ENCODE measurements at places on chromosomes 7 and 10.

- DNase-seq: no peak
Measured at GRCh38 chr10:23912884-23913404, 296.0 kb upstream of the KIAA1217 start.

GRCh38 chr7:133735222-133735621, 391.9 kb upstream of the LRGUK start:
- DNase-seq: no peak

- no peak for DNase-seq
Measured at GRCh38 chr7:732556-732955, 5.5 kb upstream of the PRKAR1B start.

DNA sequence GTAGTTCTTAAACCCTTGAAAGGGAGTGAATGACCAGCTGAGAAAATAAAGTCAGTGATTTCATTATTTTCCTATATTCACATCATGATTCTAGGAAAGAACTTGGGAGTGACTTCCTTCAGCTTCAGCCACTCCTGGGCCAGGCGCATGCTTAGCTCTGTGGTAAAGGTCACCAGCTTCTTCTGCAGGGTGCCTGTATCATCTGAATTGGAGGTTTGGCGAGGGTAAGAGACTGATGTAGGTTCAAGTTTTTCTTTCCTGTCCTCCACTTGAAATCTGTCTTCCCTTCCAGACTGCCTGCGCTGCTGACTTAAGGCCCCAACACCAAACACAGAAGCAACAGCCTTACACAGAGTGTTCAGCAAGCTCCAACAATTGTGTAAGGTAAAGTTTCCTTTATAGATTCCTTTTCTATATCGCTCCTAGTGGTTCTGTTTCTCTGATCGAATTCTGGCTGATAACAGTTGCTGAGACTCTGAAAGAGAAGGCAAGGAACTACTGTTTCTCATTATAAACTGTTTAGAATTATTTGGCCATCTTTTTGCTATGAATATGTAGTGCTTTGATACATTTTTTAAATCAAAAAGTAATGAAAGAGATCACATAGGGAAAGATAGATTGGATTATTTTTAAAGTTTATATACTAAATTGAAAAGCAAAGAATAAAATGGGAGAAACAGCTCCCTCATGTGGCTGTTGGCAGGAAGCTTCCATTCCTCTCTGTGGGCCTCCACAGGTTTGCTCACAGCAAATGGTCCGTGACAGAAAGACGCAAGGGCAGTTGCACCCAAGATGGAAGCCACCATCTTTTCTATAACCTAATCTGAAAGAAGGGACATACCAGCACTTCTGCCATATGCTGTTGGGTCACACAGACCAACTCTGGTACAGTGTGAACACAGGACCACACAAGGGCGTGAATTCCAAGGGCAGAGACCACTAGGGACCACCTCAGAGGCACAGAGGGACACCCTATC, 14.0 kb downstream of the GATAD1 start:
- no peak for DNase-seq

DNA sequence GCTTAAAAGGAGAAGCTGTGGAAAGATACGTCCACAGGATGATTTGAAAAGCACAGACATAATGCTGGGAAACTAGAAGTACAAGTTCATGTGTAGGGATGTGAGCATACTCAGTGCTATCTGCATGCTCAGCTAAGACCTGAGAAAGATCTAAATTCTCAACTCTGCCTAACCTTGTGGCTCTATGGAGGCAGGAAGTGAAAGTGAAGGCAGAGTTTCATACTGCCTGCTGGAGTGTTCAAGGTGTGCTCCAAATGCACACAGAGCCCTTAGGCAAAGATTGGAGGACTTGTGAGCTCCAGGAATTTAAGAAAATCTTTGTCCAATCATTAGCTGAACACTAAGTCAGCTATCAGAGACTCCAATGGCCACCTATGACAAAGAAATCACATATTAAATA, 190.9 kb downstream of the RNLS start:
- DNase-seq: no peak

DNA sequence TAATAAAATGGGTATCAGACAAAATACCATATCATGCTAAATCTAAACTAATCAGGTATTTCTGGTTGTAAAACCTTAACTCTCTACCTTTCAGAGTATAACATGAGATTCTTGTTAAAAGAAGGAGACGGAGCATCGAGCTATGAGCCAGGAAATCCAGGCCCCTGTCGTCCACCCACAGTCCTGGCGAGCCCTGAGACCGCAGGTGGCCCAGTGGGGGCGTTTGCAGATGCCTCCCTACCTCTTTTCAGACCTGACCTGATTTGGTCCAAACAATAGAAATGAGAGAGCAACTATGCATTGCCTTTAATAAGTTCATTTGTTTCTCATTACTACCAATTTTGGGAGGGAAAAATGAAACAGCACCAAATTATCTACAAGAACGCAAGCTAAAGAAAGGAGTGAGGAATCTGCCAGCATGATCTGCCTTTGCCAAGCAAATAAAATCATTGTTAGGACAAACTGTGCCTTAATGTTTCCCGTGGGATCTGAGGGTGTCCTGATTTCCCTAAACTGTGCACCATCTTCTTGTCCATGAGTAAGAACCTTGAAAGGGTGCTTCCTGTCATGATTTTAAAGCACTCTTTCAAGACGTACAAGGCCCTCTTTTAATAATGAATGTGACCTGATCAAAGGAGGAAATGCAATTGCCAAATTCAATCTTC, 166.7 kb downstream of the TCERG1L start:
- no peak for DNase-seq

DNA sequence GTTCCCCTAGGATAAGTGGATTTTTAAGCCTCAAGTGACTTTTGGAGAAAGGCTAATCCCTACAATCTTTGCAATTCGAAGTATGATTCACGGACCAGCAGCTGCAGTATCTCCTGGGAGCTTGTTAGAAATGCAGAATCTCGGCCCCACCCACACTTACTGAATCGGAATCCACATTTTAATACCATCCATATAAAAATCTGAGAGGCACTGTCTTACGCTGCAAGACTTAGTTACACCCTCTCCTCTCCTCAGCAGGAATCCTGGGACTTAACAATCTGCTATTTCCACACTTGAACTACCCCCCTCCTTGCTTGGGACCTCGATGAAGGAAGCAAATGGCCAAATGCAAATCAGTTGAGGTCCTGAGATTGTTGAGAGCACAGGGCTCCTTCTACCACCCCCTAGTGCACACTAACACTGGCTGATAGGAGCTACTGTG, 21.0 kb downstream of the ITPRIP start:
- no peak for DNase-seq

- no peak for DNase-seq
Measured at GRCh38 chr10:52483587-52483986, 169.5 kb downstream of the DKK1 start.

- DNase-seq: no peak
Measured at GRCh38 chr10:52599551-52600200, 172.9 kb downstream of the MBL2 start.

GRCh38 chr7:120837599-120837998, 20.3 kb downstream of the TSPAN12 start:
- DNase-seq: no peak

- DNase-seq: no peak
Measured at GRCh38 chr7:147078312-147078711, 961.7 kb downstream of the CNTNAP2 start.

All from activated T-cell treated with anti-CD3 and anti-CD28 coated beads, Interleukin-2, amount 50 U/mL, for 1 hour (primary cell).